COR-L47 (cell line): ENCODE measurements at places on chromosomes 3 and 15.

- DNase-seq = no peak
Observed at GRCh38 chr15:50335251-50335650, 19.7 kb downstream of the GABPB1 start.

- DNase-seq = no peak
Observed at GRCh38 chr3:140823106-140823505, 118.5 kb upstream of the SLC25A36 start.

GRCh38 chr3:111750278-111750884 lies 108.7 kb upstream of the PHLDB2 start:
- no peak for DNase-seq

- DNase-seq = no peak
Observed at GRCh38 chr3:100395679-100396431, 5.0 kb downstream of the TOMM70 start.

GRCh38 chr3:12708584-12709192 lies 44.8 kb upstream of the RAF1 start:
- DNase-seq = no peak

GRCh38 chr15:45395943-45396342 lies 17.6 kb upstream of the GATM start:
- no peak for DNase-seq

- no peak for DNase-seq
Observed at GRCh38 chr3:34678575-34678974, 880.1 kb downstream of the PDCD6IP start.

GRCh38 chr15:45377609-45378148 lies 665 bp downstream of the GATM start:
- DNase-seq = peak; percentile 5

DNA sequence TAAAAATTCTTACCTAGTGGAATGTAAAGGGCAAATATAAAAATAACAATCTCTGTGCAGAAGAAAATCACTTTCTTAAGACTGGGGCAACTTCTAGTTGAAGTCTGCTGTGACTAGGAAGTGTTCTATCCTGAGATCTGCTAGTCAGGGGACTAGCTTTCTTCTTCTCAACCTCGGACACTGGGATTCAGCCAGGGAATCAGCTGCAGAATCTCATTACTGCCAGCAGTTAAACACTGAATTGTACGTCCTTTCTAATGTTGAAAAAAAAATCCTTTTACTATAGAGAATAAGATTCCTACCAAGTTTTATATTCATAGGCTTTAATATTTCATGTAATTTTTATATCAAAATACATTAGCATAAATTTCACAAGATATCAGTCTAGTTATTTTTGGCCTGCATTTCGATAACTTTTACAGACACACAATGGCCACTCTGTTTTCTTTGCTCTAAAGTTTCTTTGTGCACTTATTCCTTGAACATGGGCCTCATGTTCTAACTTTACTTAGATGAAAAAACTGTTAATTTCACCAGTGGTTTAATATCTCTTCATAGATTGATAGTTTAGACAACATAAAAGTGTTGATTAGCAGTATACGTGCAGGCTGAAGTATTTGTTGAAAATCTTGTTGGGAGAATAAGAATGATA lies 2.6 kb upstream of the NEO1 start:
- DNase-seq = no peak

GRCh38 chr3:116230431-116231020 lies 214.8 kb downstream of the LSAMP start:
- no peak for DNase-seq

DNA sequence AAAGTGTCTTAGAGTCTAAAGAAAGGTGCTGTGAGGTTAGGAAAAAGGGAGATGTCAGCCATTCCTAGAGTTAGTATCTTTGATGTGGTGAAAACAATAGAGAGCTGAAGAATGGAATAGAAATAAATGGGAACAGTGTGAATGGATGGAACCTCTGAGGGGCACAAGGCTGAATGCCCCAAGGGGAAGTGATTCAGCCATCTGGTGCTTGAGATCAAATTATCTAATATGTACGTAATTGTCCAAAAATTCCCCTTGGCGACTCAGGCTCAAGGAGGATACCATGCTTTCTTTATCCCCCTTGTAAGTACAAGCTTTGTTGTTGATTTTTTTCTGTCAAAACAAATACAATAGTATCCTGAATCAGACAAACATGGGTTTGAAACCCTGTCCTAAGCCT lies 361.6 kb downstream of the LSAMP start:
- DNase-seq = no peak

GRCh38 chr15:72844067-72844466 lies 60.5 kb upstream of the ADPGK start:
- no peak for DNase-seq

DNA sequence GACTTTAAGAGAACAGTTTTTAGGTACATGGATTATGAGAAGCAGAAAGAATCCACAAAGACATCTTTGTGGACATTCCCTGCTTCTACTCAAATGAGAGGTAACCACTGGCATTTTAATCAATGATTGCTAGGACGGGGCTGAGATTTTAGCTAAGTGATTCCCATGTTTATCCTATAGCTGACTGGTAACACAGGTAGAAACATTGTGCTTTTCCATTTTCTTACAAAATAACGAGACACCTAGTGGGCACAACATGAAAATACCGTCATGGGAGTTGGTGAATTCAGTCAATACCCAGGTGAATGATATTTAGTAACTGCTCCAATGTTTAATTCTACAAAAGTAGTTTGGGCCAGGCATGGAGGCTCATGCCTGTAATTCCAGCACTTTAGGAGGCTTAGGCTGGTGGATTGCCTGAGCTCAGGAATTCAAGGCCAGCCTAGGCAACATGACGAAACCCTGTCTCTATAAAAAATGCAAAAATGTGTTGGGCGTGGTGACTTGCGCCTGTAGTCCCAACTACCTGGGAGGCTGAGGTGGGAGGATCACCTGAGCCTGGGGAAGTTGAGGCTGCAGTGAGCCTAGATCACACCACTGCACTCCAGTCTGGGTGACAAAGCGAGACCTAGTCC lies 37.2 kb upstream of the DENND4A start:
- peak; percentile 36 for DNase-seq

DNA sequence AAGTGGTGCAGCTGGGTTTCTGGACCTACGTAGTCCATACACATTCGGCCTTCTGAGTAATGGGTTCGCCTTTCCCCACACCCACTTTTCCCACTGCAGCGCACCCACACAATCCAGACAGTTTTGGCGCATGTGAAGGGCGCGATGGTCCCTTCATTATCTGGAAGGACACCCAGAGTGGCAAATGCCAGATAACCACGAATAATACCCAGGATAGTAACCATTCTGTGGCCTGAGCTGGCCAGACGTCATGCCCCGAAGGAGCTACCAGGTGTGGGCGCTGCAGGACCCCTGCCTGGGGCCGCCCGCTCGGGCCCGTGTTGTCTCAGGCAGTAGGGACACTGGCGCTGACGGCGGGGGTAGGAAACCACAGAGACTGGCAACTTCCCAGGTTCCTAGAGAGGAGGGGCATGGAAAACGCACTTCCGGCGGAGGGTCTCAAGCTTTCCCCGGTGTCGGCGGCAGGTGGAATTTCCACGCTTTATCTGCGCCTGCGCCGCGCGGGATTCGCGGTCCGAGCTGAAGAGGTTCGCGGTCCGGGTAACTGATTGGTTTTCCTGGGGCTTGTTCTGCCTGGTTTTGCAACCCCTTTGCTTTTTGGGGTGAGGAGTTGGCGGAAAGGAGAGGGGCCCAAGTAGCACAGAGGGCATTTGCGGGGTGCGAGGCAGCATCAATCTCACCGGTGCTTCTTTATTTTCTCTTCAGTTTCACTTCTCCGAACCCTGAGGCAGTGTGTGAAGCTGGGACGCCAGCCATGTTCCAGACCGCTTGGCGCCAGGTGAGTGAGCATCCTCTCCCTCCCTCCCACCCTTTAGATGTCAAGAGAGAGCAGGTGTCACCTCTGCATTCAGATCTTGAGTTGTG lies at the start of gene ZNF620:
ZNF620 (plus strand) TSS at position 441 of the 864 bp plus-strand sequence; CDS start at position 755, 314 bp downstream.
- peak; percentile 83 for DNase-seq

GRCh38 chr3:19149368-19149767 lies 1.1 kb downstream of the KCNH8 start:
- DNase-seq = no peak

GRCh38 chr3:72310419-72311380 lies 525.8 kb upstream of the PROK2 start:
- DNase-seq = peak; percentile 53

DNA sequence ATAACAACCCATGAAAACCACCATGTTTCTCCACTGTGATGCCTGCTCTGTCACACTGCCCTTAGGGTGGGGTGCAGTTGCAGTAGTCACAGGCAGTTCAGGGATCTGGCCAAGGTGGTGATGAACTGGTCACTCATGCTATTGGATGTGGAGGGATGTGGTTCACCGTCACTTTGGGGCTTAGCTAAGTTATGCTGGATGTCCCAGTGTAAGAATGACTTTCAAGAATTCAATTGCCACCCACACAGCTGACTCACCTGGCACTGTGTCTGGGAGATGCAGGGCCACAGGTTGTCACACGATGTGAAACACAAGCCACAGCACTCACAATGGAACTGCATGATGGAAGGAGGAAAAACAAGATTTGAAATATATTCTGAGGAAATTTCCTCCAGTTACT lies 146.1 kb upstream of the CTNNB1 start:
- no peak for DNase-seq

DNA sequence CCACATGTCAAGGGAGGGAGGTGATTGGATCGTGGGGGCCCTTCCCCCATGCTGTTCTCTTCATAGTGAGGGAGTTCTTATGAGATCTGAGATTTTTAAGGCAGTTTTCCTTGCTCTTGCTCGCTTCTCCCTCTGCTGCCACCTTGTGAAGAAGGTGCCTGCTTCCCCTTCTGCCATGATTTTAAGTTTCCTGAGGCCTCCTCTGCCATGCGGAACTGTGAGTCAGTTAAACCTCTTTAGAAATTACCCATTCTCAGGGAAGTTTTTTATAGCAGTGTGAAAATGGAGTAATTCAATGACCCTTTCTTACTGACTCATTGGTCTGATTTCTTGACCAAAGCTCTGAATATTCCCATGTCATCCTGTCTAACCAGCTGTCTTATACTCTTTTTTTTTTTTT lies 484.4 kb upstream of the TPRG1 start:
- no peak for DNase-seq

GRCh38 chr3:134295930-134296329 lies 45.3 kb upstream of the RYK start:
- no peak for DNase-seq

DNA sequence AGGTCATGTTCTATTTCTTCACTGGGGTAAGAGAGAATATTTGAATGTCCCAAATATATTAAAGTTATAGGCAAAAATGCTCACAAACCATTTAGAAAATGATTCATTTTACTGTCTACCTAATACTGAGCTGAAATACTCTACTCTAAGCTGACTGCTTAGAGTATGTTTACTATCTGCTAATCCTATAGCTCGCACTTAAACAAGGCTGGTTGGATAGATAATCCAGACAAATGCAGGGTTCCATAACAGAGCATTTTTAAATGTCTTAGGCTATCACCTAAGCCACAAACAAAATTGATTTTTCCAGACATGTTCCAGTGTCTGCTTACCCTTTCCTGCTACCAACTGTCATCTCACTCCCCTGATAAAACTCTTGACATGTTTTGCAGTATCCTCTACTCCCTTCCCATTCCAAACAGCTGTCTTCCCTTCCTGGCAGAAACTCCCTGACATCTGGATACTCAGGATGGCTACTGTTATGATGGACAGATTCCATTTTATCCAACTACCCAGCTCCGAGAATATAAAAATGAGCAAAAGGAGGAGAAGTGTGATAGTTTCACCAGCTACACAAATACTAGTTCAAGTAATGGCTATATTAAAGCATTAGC lies 1034.7 kb downstream of the FHIT start:
- no peak for DNase-seq

DNA sequence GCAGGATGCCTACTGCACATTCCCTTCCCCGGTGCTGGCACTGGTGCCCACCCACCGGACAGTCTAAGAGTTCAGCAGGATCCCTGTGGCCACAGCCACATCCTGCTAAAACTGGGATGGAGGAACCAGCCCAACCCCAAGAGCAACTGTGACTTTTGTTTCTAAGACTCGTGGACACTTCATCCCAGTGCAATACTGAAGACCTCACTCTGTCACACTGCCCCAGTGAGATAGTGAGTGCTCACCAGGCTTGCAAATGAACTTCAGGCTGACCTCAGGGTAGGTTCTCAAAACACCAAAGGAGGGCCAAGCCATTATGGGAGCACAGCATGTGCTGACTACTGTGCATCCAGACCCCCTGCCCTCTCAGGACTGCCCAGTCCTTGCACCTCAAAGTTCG lies 46.7 kb upstream of the MTMR14 start:
- no peak for DNase-seq

DNA sequence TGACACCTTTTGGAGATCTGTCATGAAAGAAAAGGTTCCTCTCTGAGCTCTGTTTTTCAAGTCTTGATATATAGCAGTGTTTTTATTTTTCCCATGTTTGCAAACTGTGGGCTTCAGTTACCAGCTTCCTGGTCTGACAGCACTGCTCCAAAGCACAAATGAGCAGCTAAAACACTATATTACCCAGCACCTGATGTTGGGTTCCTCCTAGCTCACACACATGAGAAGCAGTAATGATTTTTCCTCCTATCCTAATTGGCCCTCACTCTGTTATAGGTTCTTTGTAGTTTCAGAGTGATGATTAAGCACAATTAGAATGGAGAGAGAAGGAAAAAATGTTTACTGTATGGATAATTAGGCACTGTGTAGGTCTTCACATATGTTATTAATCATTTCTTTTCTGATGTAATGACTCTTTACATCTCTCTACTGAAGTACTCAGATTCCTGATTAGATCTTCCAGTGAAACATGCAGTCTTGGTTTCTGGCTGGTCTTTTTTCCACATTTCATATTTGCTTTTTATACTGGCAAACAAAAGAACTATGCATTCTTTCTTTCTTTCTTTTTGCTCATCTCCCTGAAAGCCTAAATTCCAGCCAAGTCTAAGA lies 939.7 kb downstream of the NSUN3 start:
- no peak for DNase-seq

GRCh38 chr3:30752491-30752890 lies 142.0 kb downstream of the GADL1 start:
- DNase-seq = no peak

- no peak for DNase-seq
Observed at GRCh38 chr3:187995043-187995400, 158.9 kb upstream of the LPP start.

DNA sequence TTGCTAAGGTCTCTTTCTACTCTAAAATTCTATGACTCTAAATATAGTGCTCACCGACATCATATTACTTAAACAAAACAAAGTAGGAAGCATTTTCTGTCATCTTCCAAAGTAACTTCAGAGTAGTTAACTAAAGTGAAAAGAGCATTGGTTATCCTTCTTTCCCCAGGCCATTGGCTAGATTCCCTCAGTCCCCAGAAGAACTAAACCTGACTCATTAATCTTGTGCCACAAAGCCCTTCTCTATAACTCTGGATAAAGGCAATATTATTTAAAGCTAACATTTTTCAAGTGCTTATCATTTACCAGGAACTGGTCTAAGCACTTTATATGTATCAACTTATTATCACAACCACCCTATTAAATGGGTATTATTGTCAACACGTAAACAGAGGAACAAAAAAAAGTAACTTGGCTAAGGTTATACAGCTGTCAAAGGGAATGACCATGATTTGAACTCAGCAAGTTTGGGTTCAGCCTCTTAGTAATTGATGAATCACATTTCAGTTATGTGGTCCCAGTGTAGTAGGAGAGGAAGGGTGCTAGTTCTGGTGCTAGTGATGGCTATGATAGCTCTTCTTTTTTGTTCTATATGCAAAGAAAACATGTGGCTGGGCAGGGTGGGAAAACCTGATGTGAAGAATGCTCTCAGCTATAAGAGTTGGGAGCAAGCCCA lies 304.9 kb downstream of the FGF12 start:
- no peak for DNase-seq

- DNase-seq = no peak
Observed at GRCh38 chr15:89707577-89707976, 17.0 kb downstream of the WDR93 start.
